Activated effector memory CD4-positive, alpha-beta T cell treated with anti-CD3 and anti-CD28 coated beads, Interleukin-2, amount 50 U/mL, for 16 hours (primary cell): ENCODE measurements at places on chromosomes 12 and 14.

GRCh38 chr12:59937148-59937547 lies 341.3 kb downstream of the SLC16A7 start:
- no peak for DNase-seq

DNA sequence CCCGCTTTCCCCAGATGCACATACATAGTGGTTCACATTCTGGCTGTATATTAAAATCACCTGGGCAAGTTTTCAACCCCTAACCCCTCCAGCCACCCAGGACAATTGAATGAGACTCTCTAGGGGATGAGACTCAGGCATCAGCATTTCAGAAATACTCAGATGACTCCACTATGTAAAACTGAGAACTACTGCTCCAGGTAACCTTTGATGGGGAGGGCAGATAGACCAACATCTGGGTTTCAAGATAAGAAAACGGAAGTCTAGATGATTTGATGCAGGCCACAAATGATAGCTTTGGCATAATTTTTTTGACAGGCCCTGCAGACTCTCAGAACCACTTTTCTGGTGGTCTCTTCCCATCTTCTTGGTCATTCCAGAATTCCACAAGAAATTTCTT lies 341.1 kb downstream of the EMP1 start:
- no peak for DNase-seq

- DNase-seq = no peak
Observed at GRCh38 chr14:52397844-52398243, 83.7 kb downstream of the PTGER2 start.

GRCh38 chr12:124525455-124525854 lies 42.0 kb downstream of the NCOR2 start:
- DNase-seq = no peak

- DNase-seq = no peak
Observed at GRCh38 chr14:71574976-71575375, 357.3 kb upstream of the RGS6 start.

DNA sequence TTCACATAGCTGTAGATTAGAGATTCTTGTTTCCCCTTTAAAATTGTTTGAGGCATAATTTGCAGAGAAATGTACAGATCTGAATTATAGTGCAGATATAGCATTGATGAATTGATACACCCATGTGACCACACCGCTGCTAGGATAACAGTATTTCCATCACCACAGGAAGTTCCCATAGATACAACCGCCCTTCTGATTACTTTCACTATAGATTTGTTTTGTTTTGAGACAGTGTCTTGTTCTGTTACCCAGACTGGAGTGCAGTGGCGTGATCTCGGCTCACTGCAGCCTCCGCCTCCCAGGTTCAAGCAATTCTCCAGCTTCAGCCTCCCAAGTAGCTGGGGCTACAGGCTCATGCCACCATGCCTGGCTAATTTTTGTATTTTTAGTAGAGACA lies 8.8 kb upstream of the ASPG start:
- DNase-seq = no peak

DNA sequence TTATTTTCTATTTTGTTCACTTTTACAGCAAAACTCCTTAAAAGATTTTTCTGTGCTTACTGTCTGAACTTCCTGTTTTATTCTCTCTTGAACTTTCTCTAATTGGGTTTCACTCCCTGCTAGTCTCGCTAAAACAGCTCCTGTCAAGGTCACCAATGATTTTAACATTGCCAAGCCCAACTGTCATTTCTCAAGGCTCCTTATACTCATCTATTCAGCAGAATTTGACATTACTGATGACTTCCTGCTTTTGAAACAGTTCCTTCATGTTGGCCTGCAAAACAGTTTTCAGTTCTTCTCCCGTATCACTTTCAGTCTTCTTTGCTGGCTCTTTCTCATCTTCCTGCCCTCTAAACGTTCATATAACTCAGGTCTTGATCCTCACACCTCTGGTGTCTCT lies 268.5 kb upstream of the USP15 start:
- no peak for DNase-seq

DNA sequence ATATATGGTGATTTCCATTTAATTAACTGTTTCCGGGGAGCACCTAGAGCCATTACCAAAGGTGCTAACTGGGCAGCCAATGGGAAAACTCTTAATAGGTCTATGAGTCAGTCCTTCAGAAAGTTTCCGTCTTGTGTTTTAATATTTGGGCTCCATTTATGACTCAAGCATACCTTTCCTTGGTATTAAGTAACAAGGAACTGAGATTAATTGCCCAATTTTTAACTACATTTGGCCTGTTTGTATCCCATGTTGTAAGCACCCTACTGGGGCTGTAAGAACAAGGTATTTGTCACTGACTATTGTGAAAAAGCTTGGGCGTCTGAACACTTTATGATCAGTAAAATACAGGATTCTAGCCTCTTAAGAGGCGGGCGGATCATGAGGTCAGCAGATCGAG lies 62.8 kb upstream of the FOXN3 start:
- DNase-seq = no peak
